KBM-7 (cell line): ENCODE measurements at places on chromosomes 2 and 18.
A peak's percentile ranks its signal among the peaks of the same experiment; 100 is the strongest.

DNA sequence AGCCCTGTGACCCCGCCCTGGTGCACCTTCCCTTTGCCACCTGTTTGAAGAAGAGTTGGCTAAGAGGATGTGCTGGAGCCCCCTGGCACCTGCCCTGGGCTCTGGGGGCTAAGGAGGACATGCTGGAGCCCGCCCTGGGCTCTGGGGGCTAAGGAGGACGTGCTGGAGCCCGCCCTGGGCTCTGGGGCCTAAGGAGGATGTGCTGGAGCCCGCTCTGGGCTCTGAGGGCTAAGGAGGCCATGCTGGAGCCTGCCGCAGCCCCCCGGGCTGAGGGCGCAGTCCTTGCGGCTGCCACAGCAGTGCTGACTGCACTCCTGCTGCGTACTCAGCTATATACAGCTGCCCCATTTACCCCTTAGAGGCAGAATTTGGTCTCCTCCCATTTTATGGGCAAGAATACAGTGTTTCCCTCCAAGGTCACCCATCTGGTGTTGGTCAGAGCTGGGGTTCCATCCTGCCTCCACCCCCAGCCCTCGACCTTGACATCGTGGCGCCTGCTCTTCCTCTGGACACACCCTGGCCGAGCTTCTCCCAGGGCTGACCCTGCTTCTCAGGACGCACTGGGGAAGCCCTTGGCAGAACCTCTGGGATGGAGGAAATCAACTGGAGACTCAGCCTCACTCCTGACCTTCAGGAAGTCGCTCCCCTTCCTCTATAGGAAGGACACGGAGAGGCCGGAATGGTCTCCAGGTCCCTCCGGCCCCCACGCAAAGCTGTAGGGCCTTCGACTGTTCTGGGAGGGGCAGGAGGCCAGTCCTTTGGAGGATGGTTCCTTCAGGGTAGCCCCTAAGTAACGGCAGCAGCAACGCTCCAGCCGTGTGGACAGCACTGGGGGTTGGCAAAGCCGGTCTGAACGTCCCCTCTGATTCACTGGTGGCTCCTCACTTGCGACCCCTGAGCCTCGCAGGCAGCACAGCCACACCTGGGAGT lies 65.0 kb upstream of the HPCAL1 start:
- DNase-seq: no peak

DNA sequence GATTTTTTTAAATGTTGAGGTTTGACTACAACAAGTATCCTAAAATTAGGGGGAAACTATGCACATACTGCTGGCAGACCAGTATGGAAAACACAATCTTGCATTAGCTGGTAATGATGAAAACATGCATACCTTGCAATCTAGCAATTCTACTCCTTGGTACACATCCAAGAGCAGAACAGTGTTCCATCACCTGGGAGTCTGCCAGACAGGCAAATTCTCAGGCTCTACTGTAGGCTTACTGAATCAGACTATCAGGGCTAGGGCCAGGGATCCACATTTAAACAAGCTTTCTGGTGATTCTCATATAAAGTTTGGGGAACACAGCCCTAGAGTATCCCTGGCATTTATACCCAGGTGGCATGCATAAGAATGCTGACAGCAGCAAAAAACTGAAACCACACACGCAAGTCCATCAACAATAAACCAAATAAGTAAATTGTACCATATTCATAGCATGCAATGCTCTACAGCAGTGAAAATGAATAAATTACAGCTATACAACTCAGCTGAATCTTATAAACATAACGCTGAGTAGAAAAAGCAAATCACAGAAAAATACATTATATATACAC lies 13.6 kb downstream of the CDH2 start:
- no peak for DNase-seq

GRCh38 chr2:119208791-119209203 lies 14.8 kb upstream of the STEAP3 start:
- DNase-seq: no peak

- no peak for DNase-seq
Observed at GRCh38 chr2:238257786-238258700, 18.2 kb upstream of the HES6 start.

DNA sequence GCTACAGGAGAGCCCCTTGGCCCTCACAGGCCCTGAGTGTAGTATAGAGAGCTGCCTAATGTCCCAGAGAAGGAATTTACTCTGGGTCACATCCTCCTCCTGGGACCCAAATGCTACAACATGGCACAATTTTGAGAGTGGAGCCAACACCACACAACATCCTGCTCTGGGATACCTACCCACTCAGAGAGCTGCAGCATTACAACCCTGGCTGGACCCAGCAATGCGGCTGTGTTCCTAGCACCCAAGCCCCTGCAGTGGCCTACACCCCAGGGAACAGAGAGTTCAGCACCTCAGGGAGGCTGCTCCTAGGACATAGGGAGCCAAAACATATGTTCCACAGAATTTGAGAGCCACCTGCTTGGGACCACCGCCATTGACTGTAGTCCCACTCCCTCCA lies 19.3 kb upstream of the FABP1 start:
- DNase-seq: no peak

GRCh38 chr2:38187541-38188011 lies 111.6 kb upstream of the CYP1B1 start:
- DNase-seq: no peak

GRCh38 chr2:109194620-109194937 lies 65.6 kb downstream of the SH3RF3 start:
- no peak for DNase-seq

- DNase-seq: no peak
Observed at GRCh38 chr2:238747557-238747956, 100.3 kb upstream of the TWIST2 start.

- DNase-seq: no peak
Observed at GRCh38 chr2:222284466-222284865, 14.3 kb downstream of the PAX3 start.

- no peak for DNase-seq
Observed at GRCh38 chr18:51988277-51988676, 351.7 kb upstream of the DCC start.

DNA sequence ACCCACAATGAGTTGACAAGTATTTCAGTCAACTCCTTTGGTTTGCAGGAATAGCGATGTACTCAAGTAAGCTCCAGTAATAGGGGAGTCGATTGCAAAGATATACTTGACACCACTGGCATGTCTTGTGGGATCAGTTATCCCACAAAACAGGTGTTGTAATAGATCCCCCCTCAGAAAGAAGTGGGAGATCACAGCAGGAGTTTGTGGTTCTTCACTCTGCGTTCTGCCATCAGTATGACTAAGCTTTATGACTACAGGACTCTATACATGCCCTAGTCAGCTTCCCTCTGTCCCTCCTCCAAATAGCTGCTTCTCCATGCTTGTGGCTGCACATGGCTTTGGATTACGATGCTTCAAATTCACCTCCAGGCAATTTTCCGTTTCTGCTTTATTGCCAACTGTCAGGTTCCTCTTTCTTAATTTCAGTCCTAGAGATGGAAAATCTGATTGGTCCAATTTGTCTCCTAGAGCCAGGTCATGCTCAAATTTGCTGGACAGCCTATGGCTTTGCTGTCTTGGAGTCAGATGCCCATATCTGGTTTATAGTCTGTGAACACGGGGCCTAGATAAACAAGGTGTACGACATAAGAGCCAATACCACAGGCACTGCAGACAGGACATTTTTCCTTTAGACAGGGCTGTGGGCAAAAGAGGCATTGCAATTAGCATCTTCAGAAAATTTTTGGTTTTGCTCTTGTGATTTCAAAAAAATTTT lies 221.7 kb downstream of the PAX3 start:
- DNase-seq: peak; percentile 53

GRCh38 chr18:63253428-63254372 lies 65.9 kb downstream of the BCL2 start:
- DNase-seq: peak; percentile 37

- DNase-seq: no peak
Observed at GRCh38 chr2:40257340-40258134, 194.4 kb downstream of the SLC8A1 start.

- no peak for DNase-seq
Observed at GRCh38 chr2:65452150-65452895, 19.9 kb upstream of the SPRED2 start.

DNA sequence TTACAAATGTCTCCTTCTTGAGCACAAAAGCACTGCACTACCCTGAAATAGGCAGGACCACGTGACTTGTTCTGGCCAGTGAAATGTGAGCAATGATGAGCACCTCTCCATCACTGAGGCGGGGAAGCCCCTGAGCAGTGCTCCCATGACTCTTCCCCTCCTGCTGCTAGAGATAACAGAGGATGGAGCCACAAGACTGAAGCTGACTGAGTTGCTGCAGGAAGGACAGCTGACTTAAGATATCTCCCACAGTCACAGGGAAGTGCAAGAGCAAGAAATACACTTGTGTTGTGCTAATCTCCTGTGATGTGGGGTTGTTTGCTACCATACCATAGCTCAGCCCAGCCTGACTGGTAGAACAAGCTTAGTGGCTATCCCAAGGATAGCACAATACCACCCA lies 38.7 kb downstream of the STK39 start:
- DNase-seq: no peak

DNA sequence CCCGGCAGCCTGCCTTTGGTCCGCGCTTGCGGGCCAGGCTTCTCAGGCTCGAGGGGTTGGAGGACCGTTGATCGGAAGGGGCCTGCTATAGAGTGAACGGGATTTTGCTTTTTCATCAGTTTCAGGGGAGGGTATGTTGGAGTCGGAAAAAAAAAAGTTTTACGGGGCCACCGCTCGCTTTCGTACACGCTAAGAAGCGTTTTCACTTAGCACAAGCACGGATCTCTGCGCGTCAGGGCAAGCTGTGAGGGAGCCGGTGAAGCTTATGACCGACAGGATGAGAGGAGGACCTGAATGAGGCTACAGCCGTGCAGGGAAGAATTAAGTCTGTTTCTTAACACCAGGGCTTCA lies 443 bp downstream of the CPSF3 start:
- DNase-seq: no peak
